Activated T-cell treated with anti-CD3 and anti-CD28 coated beads for 24 hours (primary cell): ENCODE measurements at places on chromosomes 2 and 18.

- no peak for DNase-seq
Observed at GRCh38 chr2:170282851-170283250, 104.9 kb downstream of the MYO3B start.

- DNase-seq: no peak
Observed at GRCh38 chr2:150792780-150793300, 305.4 kb upstream of the RND3 start.

- no peak for DNase-seq
Observed at GRCh38 chr18:25976554-25976953, 113.9 kb downstream of the SS18 start.

DNA sequence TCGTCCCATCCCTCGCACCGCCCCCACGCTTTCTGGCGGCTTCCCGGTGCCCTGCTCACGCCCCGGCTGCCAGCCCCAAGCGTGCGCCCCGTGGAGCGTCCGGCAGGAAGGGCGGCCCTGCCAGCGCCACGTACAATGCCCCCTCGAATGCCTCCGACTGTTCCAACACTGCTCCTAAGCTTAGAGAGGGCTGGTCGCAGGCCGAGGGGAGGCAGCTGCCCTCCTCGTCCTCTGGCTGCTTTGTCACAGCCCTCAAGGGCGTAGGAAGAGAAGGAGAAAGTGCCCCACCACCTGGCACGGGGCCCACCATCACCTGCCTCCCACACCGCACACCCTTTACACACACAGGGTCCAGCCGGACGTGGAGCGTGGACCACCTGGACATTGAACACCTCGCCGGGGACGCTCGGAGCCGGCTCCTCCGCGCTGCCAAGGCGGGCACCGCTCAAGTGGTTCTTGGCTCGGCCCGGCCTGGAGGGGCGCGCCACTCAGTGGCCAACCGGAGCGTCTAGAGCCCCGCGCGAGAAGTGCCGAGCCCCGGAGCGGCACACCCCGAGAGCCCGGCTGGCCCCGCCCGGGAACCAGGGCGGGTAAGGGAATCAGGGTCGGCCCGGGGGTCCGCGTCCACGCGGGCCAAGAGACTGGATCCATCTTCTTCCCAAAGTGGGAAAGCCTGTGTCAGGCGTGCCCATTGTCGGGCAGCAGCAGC lies 830 bp downstream of the DNER start:
- no peak for DNase-seq

GRCh38 chr2:199433204-199433832 lies 24.4 kb downstream of the SATB2 start:
- no peak for DNase-seq

- no peak for DNase-seq
Observed at GRCh38 chr2:174830561-174830960, 66.3 kb upstream of the CHRNA1 start.

DNA sequence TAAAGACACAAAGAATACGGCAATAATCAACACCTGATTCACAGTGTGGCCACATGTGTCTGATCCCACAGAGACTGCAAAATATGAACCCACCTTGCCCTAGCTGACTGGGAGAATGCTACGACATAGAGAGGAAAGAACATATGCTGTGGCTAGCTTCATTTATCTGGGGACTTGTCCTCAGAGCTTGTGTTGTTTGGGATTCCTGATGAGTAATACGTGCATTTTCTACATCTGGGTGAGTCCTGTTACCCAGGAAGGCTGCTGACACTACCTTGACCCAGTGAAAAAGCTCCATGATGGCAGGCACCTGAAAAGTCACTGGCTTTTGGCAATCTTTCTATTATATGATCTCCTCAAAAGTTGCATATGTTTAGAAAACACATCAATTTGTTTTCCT lies 427.7 kb upstream of the LYPD1 start:
- no peak for DNase-seq

DNA sequence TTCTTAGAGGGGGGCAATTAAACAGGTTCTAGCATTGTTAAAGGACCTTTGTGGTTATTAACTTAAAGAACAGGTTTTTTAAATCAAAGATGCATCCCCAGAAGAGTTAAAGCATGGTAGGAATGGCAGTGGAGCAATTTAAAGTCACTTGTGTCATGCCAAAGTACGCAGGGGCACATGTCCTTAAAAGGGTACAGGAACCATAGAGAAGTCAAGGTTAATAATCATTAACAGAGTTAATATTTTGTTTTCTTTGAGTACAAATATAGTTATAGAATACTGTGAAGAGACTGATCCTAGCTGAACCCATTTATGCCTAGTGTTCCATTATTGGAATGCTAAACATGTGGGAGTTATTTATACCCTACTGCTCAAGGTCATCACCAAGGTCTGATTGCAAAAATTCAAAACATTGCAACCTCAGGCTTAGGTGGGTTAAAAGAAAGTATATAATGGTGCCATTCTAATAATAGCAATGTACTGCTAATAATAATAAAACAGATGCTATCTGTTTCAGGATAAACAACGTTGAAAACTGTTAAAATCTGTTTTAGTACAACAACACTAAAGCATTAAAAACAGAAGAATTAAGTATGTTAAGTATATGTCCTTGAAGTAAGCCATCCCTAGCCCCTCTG lies 216.0 kb downstream of the MYO3B start:
- no peak for DNase-seq

GRCh38 chr2:27236136-27236535 lies 19.0 kb downstream of the CAD start:
- no peak for DNase-seq

GRCh38 chr18:61502472-61502871 lies 169.2 kb downstream of the CDH20 start:
- no peak for DNase-seq

- no peak for DNase-seq
Observed at GRCh38 chr2:28387082-28387960, 5.3 kb upstream of the FOSL2 start.

DNA sequence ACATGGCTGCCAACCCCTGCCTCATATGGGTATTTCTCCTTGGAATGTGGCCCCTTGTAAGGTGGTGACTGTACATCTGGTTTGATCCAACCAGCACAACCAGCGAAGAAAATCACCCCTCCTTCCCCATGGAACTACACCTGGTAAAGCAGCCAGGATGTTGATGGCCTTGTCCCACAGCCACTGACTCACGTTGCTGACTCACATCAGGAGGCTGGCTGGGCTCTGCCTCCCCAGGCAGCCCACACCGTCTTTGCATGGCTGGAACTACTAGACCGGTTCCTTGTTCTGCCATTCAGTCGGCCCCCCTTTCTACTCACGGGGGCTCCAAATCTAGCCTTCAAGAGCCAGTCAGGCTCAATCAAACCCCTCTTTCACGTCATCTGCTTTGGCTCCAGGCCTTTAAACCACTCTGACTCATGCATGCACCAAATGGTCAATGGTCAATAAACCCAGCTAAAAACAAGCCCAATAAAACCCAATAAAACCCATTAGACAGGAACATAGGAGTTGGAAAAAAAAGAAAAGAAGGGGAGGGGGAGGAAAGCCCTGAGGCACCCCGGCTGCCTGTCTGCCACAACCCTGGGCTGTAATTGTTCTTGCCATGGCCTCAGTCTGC lies 114.8 kb downstream of the PLB1 start:
- no peak for DNase-seq

DNA sequence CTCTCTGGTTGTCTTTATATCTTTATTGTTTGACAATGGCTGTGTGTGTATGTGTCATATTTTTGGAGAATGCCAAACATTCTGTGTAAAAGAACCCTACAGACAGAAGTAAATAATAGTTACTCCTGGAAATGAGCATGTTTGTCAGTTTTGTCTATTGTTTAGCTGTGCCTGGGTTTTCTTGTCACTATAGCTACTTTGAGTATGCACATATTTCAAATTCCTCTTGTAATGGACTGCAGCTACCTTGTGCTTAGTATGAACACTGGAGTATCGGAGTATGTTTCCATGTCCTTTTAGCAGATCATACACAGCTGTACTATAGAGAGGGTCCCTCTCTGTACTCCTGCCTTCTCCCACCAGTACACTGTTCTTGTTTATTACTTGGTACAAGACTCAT lies 58.0 kb upstream of the DOCK10 start:
- DNase-seq: no peak

DNA sequence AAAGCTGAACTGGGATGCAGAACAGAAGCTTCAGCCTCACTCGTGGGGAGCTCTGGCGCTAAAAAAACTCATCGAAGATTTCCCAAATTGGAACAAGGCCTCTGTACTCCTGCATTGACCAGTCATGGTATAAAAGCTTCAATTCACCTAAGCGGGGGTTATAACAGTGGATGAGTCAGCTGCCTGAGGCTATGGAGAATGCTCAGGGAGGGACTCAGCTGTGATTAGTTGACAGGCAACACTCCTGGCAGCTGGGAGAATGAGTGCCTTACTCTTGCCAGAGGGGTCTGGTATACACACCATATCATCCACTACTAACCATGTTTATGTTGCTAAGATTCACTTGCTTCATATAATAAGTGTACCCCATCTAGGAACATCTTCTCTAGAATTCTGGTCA lies 350.6 kb upstream of the VRK2 start:
- DNase-seq: no peak

GRCh38 chr18:8423051-8423557 lies 186.1 kb upstream of the RAB12 start:
- no peak for DNase-seq

GRCh38 chr2:240201866-240202265 lies 61.4 kb upstream of the OTOS start:
- DNase-seq: no peak

- DNase-seq: no peak
Observed at GRCh38 chr2:10934979-10935350, 23.2 kb downstream of the KCNF1 start.

DNA sequence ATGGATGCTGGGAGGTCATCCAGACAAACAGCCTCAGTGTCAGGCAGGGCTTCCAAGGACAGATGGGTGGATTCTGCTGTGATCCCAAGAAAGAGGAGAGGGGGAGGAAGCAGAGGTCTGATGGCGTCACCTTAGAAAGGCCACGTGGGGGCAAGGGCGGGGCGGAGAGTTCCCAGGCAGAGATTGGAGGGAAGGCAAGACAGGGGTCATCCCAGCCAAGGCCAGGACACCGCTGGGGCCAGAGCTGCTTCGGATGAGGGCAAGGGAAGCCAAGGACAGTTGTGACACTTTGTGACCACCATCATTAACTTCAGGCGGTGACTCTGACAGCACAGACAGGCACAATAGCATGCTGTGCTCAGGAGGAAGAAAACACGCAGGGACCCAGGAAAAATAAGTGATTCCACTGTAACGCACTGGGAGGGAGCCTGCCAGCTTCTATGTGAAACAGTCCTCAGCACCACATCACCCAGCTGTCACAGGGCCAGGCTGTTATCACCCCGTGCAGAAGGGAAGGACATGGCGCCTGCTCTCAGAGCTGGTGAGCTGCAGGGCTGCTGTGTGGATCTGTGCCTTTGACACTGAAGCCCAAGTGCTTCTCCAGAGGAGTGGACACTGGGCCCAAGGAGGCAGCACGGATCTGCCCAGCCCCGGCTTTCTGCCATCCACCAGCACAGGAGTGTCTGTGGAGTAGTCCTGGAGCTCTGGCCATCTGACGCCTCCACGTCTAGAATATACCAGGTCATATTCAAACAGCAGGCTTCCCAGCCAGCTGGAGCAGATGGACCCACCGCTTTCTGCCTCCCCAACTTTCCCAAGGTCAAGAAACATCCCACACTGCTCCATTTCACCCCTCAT lies 204.1 kb downstream of the NDUFA10 start:
- DNase-seq: no peak

GRCh38 chr2:46134531-46135227 lies 162.5 kb upstream of the EPAS1 start:
- DNase-seq: no peak

DNA sequence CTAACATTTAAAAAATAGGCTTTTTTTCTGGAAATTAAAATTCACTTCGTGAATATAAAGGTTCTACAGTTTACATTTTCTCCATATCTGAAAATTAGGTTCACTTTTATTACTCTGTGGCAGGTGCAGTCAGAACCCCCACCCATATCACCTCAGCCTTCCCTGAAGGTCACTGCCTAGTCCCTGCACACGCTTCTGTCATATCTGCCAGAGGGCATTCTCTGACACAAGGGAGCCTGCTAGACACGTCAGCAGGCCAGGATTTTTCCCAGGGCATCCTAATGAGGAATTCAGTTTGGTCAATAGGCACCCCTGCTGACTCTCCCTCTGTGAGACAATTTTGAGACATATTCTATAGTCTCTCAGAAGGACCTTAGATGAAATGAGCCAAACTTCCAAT lies 475.7 kb upstream of the PKDCC start:
- DNase-seq: no peak

DNA sequence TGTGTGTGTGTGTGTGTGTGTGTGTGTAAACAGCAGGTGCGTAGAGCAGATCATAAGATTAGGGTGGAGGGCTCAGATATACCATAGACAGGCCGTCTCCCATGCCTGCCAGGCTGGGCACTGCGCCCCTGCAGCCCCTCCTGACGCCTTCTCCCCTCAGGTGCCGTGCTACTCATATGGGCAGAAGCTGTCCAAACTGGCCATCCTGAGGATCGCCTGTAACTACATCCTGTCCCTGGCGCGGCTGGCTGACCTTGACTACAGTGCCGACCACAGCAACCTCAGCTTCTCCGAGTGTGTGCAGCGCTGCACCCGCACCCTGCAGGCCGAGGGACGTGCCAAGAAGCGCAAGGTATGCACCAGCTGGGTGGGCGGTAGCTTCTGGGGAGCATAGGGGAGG lies 10.0 kb downstream of the ATOH8 start:
- no peak for DNase-seq

- DNase-seq: no peak
Observed at GRCh38 chr2:169073211-169073962, 4.0 kb downstream of the DHRS9 start.

DNA sequence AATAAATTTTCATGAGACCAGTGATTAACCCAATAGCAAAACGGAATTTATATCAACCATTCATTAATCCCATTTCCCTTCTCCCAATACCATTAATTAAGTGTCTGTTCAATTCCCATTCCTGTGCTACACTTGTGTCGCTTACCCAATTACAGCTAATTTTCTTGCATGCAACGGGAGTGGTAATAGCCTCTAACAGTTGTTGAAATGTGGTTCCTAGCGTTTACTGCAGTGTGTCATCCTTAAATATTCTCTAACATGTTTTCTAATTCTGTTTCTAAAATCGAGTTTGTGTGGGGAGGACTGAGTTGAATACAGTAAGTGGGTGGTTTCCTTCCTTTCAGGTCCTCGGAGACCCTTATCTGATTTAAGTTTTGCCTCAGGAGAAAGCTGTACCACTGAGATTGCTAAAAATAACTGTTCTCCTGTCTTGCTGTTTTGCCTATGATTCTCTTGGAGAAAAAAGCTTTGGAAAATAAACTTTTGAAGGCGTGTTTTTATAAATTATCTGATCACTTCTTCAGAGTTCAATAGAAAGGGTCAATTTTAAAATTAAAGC lies 59.3 kb upstream of the LRRTM1 start:
- no peak for DNase-seq

DNA sequence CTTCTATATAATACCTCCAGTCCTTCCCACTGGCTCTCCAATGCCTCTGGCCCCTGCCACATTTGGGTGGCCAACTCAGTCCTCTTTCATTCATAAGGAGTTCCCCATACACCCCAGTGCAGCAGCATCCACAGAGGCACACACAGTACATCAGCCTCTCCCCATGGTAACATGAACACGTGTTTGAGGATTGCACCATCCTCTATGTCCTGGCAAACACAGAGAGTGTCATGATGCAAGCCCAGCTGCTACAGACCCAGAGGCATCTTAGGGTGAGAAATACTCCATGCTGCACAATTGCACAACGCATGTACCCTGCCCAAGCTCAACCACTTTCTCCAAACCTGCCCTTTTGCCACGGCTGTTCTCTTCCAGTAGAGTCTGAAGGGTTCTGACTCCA lies 11.5 kb downstream of the IGFBP5 start:
- DNase-seq: no peak

- DNase-seq: no peak
Observed at GRCh38 chr2:37838541-37839167, 86.4 kb upstream of the RMDN2 start.

- DNase-seq: peak; percentile 39
Observed at GRCh38 chr2:95023222-95023597, 2.3 kb upstream of the MAL start.
